CD8-positive, alpha-beta memory T cell (primary cell): ENCODE measurements at places on chromosomes 16 and 17. TPM values are rescaled to one million over a fixed set of nuclear protein-coding genes. Genes with fewer than 3 reads are reported as not detected.

Gene ZFHX3
- 0.13 TPM for polyA plus RNA-seq

Gene ATP1B2
- polyA plus RNA-seq: not detected

Gene PLXDC1
- polyA plus RNA-seq: 10.3 TPM

Gene SPEM1
- not detected for polyA plus RNA-seq

Gene PRSS21
- polyA plus RNA-seq: 13.6 TPM

Gene ATF7IP2
- 119 TPM for polyA plus RNA-seq

Gene EARS2
- 14.1 TPM for polyA plus RNA-seq

Gene ICAM2
- polyA plus RNA-seq: 301 TPM

Gene HS3ST3B1
- 11.0 TPM for polyA plus RNA-seq

Gene TBC1D26
- polyA plus RNA-seq: 0.23 TPM

Gene TM4SF5
- polyA plus RNA-seq: not detected

Gene TAC4
- not detected for polyA plus RNA-seq

Gene QPRT
- 0.74 TPM for polyA plus RNA-seq

Gene PYY
- not detected for polyA plus RNA-seq

Gene KRTAP9-7
- not detected for polyA plus RNA-seq

Gene ODF4
- not detected for polyA plus RNA-seq

Gene P2RX1
- not detected for polyA plus RNA-seq

Gene ANKRD40CL
- polyA plus RNA-seq: not detected

Gene PRPF8
- polyA plus RNA-seq: 209 TPM
